ENCODE measurements at places on chromosomes 2 and 18.

- no peak for DNase-seq
Measured at GRCh38 chr18:72555968-72556367, 11.8 kb upstream of the CBLN2 start.

DNA sequence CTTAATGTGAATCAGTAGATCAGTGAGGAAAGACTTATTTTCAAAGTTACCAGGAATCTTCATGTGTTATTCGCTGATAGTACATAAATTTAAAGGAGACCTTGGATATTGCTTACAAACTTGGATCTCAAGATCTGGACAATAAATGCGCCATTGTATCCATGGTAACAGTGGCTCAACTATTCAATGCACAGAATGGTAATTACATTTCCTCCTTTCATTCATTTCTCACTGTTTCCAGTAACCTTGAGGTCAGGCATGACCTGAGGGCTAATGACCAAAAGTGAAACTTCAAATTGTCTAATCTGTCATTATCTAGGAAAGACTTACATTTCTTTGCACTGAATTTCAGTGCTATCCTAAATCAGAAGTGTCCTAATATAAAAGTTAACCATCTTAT, 8.1 kb downstream of the LRP2 start:
- no peak for DNase-seq

DNA sequence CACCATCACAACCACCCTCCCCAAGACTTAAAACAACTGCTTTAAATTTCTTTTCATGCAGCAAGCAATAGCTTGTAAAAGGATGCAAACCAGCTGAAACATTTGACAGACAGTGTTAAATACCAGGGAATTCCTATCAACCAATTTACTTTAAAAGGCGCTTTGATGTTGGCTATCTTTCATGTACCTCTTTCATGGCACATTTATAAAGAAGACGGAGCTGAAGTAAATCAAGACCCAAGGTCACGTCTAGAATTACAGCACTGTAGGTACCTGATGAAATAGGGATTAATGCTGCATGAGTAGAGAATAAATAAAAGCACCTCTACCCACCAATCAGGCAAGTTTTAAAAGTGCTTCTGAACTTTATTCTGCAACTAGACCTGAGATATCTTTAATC, 78.9 kb downstream of the SRBD1 start:
- no peak for DNase-seq

DNA sequence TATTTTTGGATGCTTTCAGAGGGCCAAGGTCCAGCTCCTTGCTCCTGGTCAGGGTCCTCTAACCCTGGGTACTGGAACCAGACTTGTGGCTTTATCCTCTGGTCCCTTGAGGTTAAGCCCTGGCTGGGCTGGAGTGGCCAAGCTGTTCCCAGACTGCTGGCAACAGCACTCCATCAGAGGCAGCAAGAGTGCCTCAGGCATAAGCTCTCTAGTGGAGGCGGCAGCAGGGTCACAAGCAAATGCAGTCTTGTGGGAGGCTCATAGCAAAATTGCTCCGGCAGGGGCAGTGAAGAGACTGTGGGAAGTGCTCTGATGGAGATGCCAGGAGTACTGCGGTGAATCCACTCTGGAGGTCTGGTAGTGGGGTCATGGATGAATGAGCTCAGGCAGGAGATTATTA, 128.9 kb upstream of the OTOS start:
- no peak for DNase-seq

Data from NCI-H1048 (cell line).